ENCODE measurements at places on chromosomes 4 and X.

DNA sequence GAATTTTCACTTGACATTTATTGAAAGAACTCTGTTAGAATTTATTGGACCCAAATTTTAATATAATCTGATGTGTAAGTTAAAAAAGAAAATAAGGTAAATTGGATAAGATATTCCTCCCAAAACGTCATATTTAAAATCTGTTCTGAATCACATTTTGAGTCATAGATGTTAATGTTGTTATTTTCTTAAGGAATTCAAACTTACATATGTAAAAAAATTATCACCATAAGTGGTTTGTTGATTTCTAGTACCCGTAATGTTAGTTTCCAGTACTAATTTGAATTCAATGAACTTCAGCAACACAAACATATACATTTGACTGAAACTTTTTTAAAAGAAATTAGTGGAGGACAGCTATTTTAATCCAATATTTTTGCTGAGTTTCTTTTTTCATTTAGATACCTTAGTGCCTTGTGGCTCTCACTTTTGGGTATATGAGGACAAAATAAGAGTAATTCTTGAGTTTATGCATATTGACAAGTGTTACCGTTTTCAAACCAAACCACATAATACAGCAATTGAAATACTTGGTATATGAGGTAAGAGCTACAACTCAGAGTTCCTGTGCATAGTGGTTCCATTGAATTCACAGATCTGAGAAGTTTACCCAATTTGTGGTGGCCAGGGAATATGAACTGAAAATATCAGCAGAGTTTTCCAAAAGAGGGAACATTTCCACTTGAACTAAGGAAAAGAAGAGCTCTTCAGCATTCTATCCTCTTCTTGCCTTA lies 71.8 kb downstream of the C4orf46 start:
- DNase-seq, result no peak

- no peak for DNase-seq
Measured at GRCh38 chr4:55830716-55831115, 11.1 kb downstream of the EXOC1L start.

- no peak for DNase-seq
Measured at GRCh38 chr4:86508436-86508835, 85.7 kb upstream of the PTPN13 start.

DNA sequence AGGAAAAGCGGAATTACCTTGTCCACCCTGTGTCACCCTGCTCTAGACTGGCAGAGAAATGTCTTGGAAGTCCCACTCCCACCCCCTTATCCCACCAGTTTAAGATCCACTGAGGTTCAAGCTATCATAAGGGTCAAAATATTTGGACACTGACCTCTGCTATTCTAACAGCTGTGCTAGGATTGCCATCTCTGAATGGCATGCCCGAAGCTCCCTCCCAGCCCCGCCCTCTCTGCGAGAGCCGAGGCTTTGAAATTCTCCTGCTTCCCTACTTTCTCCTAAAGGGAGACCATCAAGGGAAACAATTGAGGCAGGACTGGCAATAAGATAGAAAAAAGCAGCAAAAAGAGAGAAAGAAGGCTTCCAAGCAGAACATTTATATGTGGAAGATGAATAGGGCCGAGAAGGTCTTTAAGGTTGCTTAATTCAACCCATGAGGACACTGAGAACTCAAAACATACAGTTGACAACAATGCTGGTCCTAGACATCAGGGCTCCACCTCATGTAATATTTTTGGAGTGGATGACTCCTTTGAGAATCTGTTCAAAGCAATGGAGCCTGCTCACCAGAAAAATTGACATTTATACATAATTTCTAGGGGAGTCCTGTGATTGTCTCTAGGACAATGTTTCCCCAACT lies 338.7 kb upstream of the F9 start:
- DNase-seq, result no peak

DNA sequence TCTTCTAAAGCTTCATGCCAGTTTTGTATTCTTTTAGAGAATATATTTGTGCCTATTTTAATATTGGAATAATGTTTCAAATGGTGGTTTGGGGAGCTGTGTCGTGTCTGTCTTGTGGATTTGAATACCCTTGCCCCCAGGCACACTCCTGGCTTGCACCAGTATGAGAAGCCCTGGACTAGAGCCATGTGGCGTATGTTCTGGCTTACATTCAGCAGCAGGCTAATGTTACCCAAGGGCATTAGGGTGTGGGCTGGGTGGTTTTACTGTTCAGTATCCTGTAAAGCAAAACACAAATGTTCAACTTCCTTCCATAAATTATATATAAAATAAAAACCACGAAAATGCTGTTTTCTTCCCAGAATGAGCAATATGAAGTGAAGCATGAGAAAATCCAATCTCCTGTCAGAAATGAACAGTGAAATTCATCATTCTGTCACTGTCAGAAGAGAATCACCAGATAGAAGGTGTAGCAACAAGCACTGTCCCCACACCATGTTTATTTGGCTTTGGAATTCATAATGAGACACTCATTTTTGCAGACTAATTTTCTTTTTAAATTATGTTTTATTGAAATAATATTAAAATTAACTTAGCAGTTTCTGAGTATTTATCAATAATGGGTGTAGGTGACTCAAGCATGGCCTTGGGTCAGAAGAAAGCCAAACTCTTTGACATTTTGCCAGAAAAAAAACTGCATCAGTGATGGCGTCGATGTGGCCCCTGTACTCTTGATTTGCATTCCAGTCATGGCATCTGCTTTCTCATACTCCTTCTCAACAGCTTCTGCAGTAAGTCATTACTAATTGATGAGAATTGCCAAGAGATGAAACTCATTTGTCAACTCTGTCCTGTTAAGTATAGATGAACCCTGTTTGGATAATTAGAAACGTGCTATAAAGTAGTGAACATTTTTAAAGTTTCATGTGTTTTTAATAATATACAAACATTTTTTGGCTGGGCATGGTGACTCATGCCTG lies 43.8 kb downstream of the WWC2 start:
- no peak for DNase-seq

- DNase-seq, result no peak
Measured at GRCh38 chr4:911221-911751, 20.8 kb downstream of the GAK start.

DNA sequence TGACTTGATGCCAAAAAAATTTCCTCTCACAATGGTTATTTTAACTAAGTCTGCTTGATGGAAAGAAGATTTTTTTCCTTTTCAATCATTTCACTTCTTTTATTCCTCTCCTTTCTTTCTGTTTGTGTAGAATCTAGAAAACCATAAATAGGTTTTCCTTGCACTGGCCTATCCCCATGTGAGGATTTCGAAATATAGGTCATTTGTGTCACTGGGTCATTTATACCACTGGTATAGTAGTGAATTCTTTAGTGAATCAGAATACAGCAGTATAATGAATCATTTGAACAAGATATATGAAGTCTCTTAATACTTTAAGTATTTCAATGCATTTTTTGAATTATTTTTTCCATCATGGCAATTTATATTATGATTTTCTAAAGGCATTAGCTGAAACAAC lies 26.6 kb downstream of the PCDH7 start:
- no peak for DNase-seq

DNA sequence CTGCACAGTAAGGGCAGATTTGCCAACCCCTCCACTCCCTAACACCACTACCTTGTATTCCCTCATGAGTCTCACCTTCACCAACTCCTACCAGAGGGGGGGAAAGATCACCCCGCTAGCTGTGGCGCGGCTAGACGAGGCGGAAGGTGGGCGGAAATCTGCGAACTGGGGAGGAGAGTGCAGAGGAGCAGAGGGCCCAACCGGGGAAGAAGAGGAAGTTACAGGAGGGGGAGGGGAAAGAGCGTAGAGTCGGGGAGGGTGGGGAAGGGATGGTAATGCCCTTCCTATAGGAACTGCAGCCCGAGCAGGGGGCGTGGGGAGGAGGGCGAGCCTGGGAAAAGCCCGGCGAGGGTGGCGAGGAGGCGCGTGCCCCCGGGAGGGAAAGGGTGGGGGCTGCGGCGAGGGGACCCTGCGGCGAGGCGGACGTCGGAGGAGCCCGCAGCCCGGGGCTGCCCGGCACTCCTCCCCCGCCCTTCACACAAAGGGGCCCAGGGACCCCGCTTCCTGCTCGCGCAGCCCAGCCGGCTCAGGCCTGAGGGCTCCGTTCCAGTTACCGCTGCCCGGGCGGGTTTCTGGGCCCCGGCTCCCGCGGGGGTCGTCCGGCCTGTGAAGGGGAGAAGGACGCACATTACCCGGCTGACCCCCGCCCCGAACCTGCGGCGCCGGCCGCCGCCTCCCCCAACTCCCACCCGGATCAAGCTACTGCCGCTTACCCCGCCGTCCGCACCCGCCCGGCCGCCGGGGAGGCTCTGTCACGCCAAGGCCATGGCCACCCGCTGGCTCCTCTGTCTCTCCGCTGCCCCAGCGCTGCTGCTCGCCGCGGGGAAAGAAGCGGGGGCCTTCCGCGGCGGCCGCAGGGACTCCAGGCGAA lies 1.8 kb downstream of the RAP2C start:
- peak; percentile 34 for DNase-seq

DNA sequence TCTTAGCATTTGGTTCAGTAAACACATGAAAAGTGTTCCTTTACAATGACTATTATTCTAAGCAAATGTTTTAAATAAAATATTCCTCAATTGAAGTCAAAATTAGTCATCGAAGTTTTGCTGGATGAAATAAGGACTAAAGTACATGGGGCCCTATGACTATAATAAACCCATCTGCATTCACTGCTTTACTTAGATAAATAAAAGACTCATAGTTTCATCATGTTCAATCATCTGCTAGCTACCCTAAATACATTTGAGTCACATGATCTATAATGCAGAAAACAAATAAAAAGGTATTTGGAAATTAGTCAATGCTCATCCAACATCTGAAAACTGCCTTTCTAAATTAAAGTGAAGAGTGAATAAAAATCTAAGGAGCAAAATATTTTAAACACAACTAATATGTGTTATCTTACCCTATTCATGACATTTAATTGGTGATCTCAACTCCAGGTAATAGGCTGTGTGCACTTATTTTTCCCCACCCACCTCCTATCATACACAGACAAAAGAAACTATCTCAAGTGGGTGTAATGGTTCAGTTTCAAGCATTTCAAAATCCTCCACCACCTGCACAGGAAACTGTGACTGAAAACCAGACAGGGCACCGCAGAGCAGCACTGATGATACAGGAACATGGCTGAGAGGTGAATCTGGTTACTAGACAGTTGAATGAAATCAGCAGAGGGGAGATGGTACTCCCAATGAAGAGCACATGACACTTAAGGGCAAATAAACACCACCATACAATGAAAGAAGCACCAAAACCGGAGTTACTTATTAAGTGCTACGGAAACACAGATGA lies 78.6 kb downstream of the CAMK2D start:
- no peak for DNase-seq

DNA sequence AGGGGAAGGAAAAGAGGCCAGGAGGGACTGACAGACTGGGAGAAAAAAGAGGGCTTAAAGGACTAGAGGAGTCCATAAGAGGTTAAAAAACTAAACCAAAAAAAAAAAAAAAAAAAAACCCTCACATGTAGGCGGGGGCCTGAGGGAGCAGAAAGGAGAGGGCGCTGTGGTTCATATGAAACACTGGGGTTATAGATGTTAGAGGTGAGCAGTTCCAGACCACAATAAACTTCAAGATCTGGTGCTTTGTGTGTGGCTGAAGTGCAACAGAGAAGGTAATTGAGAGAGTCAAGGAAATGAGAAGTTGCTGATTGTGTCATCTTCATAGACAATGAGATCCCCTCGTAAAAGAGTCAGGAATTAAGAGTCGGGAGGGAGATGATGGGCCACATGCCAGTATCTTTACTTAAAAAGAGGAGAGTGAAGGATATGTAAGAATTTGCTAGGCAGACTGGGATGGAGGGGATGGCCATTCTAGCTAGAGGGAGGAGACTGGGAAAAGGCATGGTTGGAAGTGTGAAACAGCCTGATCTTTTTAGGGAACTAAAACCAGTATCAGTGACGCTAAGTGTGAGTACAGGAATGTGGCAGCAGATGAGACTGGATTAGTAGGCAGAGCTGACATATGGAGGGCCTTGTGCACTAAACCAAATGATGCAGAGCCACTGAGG lies 18.4 kb upstream of the OGT start:
- no peak for DNase-seq

GRCh38 chr4:167492007-167492406 lies 257.7 kb upstream of the SPOCK3 start:
- DNase-seq, result no peak

GRCh38 chr4:124974152-124974551 lies 261.6 kb upstream of the ANKRD50 start:
- DNase-seq, result no peak

DNA sequence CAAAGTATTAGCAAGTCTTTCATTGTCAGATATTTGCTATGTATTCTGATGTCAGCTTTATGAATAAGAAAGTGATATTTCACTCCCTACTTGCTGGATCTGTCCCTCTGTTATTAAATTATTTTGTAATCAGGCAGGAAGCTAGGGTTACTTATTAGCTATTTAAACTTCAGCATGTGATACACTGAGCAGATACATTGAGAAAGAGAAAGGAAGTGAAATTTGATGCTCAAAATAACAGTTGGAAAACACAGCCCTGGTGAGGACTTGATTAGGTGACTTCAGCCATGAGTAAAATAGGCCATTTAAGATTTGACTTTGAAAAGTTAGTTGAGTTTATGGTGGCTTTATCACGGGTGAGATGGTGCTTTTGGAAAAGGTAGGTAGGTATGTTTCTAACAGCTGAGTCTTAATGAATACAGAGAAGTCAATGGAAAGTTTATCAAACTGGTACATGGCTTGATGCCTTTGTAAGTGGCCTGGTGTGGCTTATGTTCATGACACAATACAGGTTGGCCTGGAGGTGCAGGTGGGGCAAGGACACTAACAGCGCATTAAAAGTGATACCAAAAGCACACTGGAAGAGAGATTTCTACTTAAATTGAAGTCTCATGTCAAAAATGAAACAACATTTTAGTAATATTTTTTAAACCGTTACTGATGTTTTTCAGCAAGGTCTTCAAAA lies 321.2 kb upstream of the SPOCK3 start:
- no peak for DNase-seq

DNA sequence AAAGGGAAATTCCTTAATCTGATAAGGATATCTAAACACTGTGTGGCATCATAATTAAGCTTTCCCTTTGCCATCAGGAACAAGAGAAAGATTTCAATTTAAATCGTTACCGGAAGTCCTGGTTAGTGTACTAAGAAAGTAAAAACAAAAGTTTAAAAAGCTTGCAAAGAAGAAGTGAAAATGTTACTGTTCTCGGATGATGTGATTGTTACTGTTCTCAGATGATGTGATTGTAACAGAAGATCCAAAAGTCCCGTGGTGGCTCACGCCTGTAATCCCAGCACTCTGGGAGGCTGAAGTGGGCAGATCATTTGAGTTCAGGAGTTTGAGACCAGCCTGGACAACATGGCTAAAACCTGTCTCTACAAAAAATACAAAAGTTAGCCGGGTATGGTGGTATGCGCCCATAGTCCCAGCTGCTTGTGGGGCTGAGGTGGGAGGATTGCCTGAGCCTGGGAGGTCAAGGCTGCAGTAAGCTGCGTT lies 62.5 kb downstream of the RGS12 start:
- DNase-seq, result no peak

GRCh38 chrX:103170216-103170615 lies 44.7 kb upstream of the BEX4 start:
- DNase-seq, result no peak

GRCh38 chr4:13701937-13702446 lies 74.5 kb upstream of the BOD1L1 start:
- DNase-seq, result no peak

GRCh38 chr4:127291316-127291715 lies 341.4 kb upstream of the INTU start:
- DNase-seq, result no peak

Data from stimulated activated CD8-positive, alpha-beta memory T cell treated with anti-CD3 and anti-CD28 coated beads, Interleukin-4, amount 100 ng/mL, for 1 hour (primary cell).